ENCODE measurements at places on chromosomes 12 and 14.

DNA sequence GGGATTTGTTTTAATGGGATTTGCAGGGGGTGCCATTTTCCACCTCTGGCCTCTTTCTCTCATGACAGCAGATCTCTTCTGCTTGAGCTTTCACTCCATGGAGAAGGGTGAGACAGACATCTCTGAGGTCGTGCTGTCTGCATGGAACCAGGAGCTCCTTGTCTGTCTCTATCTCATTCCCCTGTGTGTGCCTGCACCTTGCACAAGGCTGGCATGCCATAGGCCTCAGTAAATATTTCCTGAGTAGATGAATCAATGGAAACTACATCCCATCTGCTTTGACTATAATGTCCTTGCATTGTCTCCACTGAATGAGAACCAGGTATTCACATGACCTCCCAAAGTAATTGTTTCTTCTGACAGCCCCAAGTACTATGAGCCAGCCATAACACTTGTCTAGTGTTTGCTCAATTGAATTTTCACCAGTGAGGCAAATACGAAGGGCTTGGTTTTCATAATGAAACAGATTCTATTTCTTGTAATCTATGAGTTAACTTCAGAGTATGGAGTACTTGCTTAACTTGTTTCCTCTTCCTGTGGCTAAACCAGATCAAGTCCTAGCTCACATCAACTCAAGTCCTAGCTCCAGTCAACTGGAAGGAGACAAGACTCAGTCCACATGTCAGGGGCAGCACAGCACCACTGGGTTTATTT lies 32.3 kb downstream of the KCNK13 start:
- no peak for DNase-seq

- no peak for DNase-seq
Measured at GRCh38 chr12:2997989-2998670, 38.9 kb downstream of the TEAD4 start.

DNA sequence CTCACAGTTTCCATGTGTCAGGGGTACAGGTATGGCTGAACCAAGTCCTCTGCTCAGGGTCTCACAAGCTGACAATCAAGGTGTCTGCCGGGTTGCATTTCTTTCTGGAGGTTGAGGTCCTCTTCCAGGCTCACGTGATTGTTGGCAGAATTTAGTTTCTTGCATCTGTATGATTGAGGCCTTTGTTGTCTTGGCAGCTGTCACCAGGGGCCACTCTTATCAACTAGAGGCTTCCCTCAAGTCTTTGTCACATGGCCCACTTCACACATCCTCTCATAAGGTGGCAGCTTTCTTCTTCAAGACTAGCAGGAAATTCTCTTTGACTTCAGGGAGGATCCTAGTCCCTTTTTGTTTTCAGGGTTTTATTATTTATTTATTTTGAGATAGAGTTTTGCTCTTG lies 46.0 kb upstream of the FOS start:
- DNase-seq: no peak

DNA sequence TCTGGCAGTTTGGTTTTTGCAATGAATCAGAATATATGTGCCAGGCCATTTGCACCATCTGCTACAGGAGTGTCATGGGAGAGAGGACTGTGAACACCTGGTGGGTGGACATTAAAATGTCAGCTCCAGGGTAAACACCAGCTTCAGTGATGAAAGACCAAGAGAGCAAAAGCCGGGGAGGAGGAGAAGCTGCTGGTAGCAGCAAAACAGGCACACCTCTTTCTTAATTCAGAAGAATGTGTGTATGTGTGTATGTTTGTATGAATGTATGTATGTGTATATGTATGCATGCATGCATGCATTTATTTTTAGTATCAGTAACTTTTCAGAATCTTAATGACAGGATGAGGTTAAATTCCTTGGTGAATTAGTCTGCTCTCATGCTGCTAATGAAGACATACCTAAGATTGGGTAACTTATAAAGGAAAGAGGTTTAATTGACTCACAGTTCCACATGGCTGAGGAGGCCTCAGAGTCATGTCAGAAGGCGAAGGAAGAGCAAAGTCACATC lies 357.4 kb upstream of the PRICKLE1 start:
- no peak for DNase-seq

GRCh38 chr14:46325777-46326176 lies 325.8 kb downstream of the RPL10L start:
- DNase-seq: no peak

- no peak for DNase-seq
Measured at GRCh38 chr14:68793734-68794129, 865 bp upstream of the ZFP36L1 start.

- no peak for DNase-seq
Measured at GRCh38 chr14:53042480-53042879, 91.6 kb upstream of the FERMT2 start.

DNA sequence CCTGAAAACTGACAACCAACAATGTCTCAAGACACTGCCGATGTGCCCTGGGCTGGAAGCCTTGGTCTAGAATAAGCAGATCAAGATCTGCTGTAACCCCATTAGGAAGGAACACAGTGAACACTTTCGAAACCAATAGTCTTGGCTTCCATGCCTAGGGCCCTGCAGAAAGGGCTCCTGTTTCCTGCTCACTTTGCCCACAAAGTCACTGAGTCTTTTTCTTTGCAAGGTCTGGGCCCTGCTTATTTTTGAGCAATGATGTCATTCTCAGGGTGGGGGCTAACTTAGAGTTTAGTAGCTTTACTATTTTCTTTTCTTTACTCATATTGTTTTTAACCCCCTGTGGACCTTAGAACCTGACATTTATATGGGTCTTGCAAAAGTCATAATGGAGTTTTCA lies 704.2 kb upstream of the TMEM132C start:
- no peak for DNase-seq

GRCh38 chr12:87381742-87382141 lies 647.5 kb downstream of the C12orf50 start:
- no peak for DNase-seq

GRCh38 chr14:34721129-34721528 lies 6.7 kb upstream of the CFL2 start:
- no peak for DNase-seq

DNA sequence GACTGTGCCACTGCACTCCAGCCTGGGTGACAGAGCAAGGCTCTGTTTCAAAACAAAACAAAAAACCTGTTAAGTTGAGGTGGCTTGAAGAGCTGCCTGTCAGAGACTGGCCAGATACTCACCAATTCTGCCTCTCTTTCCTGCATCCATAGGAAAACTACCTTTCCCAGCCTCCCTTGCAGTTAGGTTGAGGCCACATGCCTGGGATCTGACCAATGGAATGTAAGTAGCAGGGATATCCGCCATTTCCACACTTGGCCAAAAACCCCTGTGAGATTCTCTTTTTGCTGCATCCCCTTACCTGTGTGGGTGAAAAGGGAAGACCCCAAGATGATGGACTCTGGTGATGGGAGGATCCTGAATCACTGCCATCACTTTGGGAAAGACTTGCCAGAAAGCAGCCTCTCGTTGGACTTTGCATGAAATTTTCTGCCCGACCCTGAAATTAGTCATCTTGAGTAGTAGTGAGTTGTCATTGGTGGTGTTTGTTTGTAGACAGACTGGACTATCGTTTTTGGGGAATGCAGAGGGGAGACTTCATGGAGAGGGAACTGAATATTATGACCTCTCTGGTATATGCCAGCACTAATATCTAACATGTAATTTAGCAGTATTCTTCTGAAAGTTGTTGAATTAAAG lies 14.0 kb downstream of the GPR68 start:
- no peak for DNase-seq

DNA sequence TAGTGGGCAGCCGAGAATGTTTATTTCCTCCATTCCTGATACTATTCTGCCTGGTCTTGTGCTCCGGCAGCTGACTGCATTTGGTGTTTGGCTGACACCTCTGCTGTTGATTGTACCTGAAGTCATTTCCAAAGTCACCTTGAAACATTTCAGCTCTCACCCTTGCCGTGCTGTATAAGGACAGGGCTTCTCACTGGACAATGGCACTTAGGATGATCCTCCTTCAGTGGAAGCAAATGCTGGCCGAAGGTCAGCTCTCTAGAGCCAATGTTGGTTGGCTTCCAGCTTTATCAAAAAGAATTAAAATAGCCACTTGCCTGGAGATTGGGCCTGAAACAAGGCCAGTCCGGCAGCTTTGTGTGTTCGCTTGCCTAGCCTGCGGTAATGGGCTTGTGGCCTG lies 44.0 kb downstream of the ACACB start:
- DNase-seq: no peak

DNA sequence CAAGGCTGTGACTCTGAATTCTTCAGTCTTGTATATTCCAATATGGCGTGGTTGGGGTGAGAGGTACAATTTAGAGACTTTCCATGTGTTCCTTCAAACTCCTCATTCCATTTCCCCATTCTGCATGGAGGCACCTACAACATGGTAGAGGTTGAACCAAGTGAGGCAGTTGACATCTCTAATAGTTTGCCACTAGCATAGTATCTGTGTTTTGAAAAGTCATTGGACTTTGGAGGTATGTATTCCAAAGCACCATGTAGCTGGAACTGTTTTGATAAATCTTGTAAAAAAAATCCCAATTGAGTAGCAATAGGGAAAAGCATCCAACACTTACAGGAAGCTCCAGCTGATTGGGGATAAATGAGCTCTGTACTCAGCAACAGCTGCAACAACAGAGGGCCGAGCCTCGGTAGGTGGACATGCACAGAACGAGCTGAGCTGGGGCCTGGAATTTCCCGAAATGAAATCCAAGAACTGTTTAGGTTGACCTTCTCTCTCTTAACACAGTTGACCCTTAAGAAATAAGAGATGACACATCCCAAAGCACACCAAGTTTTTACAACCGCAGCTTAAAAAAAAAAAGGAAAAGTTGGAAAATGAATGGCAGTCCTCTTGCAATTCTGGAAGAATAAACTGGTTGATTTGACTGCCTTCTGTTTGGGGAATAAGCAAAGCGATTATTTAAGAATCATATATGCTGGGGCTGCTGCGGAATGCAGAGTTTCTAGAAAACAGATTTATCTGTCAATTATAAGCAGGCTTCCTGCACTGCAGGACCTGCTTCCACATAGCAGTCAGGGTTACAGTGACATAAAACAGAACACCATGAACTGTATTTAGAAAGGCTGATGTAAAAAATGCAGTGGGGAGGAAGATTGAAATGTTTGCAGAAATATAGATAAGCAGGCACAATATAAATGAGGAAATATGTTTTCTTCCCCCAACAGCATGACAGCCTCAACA lies 194.6 kb upstream of the KRR1 start:
- peak; percentile 33 for DNase-seq

DNA sequence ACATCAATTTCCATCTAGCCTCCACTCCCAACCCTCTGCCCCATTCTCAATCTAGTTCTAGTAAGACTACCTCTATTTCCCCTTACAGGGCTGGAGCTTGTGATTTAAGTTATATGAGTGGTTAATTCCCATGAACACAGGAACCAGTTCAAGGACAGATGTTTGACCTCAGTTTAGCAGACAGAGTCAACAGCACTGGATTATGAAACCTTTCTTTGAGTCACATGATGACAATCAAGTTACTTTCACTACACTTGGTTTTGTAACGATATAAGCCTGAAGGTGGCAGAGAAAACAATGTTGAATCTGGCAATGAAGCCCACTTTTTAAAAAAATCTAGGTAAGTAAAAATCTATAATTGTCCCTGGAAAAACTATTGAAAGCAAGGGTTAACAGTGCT lies 1646.2 kb upstream of the FLRT2 start:
- DNase-seq: no peak

DNA sequence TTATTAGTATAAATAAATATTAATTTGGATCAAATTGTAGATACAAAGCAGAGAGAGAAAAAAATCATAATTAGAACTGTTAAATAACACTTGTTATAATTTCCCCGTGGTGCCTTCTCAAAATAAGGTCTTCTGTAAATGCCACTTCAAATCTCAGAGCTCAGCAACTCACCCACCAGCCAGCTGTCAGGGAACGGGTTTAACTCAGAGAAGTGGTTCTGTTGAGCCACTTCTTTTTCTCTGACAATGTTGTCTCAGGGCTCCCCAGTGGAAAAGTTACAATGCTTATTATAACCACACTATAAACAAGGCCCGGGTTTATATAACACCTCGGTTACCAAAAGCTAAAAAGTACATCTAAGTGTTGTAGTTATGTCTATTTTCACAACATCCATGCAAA lies 452.6 kb downstream of the GLT1D1 start:
- no peak for DNase-seq

DNA sequence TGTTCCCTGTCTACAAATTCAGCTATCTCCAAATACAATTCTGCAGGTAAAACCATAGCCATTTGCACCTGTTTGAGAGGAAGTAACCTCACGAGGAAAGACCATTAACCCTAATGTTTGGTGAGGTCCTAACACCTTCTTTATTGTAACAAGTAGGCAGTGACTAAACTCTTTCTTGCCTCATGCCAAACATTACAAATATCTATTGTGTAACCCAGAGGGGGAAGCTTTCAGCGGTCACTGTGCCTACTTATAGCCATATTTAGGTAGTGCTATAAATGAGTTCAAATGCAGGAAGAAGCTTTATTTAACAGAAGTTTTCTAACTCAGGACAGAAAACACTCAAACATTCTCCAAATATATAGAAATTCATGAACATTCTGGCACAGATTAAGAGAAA lies 252.7 kb downstream of the LRFN5 start:
- DNase-seq: no peak

DNA sequence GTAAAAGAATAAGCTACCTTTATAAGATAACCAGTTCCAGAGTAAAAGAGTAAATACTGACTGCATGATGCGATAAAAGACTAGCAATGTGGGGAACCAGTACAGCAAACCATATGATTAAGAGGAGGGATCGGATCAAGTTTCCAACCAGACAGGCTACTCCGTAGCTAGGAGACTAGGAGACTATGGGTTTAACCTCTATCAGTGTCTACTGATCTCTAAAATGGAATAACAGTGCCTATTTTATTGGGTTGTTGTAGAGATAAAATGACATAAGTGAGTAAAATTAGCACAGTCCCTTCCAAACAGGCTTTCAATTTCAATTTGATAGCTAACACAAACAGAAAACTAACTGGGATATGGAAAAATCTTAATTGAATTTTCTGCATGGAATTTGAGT lies 76.0 kb downstream of the PAWR start:
- no peak for DNase-seq

DNA sequence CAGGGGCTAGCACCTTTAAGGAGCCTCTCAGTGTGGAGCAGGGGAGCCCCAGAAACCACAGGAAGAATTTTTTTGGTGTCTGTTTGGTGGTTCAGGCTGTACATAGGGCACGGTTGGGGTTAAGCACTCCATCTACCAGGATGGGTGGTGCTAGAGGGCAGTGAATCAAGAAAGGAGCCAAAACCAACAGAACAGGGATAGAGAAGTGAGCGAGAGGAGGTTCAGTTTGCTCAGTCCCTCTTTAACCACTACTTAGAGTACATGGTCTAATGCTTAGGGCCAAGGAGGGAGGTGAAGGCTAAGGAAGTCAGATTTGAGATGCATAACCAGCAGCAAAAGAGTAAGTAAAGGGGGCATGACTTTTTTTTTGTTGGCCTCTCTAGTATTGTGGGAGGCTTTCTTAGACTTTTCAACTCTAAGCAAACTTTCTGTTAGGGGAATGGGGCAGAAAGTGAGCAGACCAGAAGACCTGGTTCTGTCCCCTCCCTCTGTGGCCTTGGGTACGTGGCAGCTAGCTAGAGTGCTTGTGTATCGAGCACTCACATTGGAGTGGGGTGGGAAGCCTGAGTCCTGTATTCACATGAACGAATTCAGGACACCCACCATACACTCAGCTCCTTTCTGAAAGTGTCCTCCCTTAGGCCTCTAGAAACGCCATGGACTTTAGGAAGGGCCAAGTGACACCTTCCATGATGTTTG lies 6.6 kb upstream of the NPFF start:
- DNase-seq: no peak

Measured in H54 (cell line).